ENCODE measurements at places on chromosomes 3 and 15.

- DNase-seq: no peak
Observed at GRCh38 chr15:89117790-89118189, 29.5 kb downstream of the ABHD2 start.

- DNase-seq: no peak
Observed at GRCh38 chr15:72964542-72964941, 87.7 kb upstream of the NEO1 start.

GRCh38 chr15:27937851-27938250 is 161.3 kb downstream of the OCA2 start:
- no peak for DNase-seq

GRCh38 chr3:122066331-122067213 is 11.4 kb downstream of the CD86 start:
- DNase-seq: no peak

DNA sequence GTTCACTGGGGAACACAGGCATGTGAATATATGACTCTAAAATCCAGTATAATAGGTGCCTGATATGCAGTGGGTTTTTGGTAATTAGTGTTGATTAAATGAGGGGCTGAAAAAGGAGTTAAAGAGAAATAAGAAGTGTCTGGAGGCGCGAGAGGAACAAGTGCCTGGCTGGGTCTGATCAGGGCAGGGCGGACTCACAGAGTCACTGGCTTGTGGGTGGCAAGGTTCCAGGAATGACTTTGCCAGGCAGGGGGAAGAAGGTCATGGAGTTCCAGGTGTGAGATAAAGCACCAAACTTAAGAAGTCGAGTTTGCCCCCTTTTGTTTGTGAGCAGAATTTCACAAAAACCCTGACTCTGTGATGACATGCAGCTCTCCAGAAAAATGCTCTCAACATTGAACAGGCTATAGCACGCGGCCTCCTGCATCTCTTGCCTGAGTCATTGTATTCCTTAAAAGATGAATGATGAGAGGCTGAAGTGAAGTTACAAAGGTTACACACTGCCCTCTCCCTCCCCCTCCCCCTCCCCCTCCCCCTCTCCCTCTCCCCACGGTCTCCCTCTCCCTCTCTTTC is 63.0 kb upstream of the LMCD1 start:
- no peak for DNase-seq

DNA sequence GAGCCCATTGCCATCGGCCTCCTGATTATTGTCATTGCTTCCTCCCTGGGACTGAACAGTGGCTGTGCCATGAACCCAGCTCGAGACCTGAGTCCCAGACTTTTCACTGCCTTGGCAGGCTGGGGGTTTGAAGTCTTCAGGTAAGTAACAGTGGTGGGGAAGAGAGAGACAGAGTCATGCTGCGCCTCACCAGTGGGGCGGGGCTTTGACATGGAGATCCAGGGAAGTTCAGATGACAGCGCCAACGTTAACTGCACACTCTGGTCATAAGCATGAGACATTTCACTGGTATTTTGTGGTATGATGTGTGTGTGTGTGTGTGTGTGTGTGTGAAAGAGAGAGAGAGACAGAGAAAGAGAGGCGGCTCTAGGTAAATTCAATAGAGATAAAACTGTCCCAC is 41.0 kb downstream of the AQP9 start:
- DNase-seq: no peak

DNA sequence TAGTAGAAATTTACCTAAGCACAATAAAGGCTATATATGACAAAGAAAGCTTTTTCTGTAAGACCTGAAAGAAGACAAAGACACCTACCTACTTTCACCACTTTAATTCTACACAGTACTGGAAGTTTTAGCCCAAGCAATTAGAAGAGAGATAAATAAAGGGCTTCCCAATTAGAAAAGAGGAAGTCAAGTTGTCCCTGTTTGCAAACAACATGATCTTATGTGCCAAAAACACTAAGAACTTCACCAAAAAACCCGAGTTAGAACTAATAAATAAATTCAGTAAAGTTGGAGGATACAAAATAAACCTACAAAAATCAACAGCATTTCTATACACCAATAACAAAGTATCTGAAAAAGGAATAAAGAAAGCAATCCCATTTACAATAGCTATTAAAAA is 190.9 kb downstream of the NR2F2 start:
- no peak for DNase-seq

GRCh38 chr3:10411598-10412332 is 90.9 kb upstream of the SEC13 start:
- no peak for DNase-seq

- no peak for DNase-seq
Observed at GRCh38 chr15:48370460-48370859, 39.2 kb downstream of the DUT start.

DNA sequence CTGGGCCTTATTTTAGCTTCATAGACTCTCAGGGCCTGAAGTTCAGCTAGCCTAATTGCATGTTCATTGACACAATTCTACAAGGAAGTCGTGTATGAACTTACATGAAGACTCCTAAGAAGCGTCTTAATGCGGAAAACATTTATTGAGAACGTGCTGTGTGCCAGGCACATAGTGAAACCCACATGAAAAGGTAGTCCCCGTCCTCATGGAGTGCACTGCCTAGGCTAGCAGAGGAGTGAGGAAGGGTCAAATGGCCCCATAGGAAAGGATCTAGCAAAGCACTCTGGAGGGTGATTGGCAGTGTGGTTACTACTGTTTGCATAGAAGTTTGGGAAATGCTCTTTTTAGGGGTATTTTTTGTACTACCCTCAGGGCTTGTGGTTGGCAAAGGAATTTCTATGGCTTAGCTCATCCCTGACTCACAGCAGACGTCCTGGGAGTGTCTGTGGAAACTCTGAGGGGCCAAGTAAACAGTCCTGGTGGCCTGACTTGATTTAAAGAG is 854 bp upstream of the NPTN start:
- DNase-seq: no peak

- peak; percentile 1 for DNase-seq
Observed at GRCh38 chr3:4492208-4493013, 737 bp upstream of the ITPR1 start.

DNA sequence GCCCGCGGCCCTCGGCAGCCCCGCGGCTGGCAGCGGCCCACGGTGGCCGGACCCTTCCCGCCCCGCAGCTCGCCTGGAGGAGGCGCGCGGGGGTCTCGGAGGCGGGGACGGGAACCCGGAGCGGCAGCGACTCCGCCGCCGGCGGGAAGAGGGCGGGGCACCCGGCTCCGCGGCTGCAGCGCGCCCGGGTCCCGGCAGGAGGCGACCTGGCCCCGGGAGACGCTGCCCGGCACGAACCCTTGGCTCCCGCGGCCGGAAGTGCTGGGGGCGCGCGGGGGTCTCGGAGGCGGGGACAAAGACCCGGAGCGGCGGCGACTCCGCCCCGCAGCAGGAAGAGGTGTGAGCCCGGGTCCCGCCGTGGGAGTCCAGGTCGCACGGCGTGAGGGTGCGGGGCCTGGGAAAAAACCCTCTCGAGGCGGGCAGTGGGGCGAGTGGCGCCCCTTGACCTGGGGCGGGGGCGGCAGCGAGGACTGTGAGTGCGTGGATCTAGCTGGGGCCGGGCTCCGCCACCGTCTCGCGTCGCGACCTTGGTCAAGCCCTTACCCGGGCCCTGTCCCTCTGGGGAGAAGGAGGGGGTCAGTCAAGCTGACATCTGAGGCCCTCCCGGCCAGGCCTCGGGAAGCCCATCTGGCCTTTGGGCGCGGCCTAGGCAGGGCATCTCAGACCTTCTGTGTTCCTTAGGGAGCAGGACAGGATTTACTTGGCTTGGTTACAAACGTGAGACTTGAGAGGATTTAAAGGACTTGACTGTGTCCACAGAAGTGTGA is at the start of gene CIB2:
Gene CIB2 (minus strand): TSS at position 151 of the 767 bp plus-strand sequence. CDS start 230 bp downstream, outside the sequence.
- no peak for DNase-seq

GRCh38 chr3:47950453-47951169 is 65.6 kb downstream of the MAP4 start:
- DNase-seq: no peak

GRCh38 chr3:134487406-134487805 is 1.5 kb downstream of the CEP63 start:
- no peak for DNase-seq

GRCh38 chr3:15023249-15023648 is 41.9 kb downstream of the MRPS25 start:
- DNase-seq: no peak

DNA sequence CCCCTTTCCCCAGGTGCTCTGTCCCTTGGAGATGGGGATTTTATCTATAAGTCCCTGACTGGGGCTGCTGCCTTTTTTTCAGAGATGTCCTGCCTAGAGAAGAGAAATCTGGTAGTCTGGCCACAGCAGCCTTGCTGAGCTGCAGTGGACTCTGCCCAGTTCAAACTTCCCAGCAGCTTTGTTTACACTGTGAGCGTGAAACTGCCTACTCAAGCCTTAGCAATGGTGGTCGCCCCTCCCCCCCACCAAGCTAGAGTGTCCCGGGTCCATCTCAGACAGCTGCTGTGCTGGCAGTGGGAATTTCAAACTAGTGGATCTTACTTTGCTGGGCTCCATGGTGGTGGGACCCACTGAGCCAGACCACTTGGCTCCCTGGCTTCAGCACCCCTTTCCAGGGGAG is 38.9 kb downstream of the TMEM266 start:
- DNase-seq: no peak

- no peak for DNase-seq
Observed at GRCh38 chr3:27589795-27590194, 105.6 kb upstream of the SLC4A7 start.

DNA sequence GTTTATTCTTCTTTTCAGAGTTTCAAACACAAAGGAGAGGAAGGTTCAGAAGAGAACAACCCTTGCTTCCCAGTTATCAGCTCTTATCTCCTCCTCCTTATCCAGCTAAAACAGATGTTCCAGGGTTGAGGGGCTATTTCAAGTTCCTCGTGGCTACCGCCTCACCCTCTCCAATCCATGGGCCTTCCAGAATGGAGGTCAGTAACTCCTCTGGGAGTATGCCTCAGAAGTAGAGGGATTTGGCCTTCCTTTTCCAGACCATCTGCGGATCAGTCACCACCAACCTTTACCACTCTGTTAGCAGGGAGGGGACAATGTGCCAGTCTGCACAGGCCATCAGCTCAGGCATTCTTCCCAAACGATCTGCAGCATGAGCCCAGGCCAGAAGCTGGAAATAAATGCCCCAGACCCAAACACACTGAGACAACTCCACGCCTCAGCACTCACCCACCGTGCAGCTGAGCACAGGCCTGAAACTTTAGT is 14.8 kb downstream of the HTR3C start:
- DNase-seq: no peak

- no peak for DNase-seq
Observed at GRCh38 chr3:105417525-105418289, 51.0 kb downstream of the ALCAM start.

DNA sequence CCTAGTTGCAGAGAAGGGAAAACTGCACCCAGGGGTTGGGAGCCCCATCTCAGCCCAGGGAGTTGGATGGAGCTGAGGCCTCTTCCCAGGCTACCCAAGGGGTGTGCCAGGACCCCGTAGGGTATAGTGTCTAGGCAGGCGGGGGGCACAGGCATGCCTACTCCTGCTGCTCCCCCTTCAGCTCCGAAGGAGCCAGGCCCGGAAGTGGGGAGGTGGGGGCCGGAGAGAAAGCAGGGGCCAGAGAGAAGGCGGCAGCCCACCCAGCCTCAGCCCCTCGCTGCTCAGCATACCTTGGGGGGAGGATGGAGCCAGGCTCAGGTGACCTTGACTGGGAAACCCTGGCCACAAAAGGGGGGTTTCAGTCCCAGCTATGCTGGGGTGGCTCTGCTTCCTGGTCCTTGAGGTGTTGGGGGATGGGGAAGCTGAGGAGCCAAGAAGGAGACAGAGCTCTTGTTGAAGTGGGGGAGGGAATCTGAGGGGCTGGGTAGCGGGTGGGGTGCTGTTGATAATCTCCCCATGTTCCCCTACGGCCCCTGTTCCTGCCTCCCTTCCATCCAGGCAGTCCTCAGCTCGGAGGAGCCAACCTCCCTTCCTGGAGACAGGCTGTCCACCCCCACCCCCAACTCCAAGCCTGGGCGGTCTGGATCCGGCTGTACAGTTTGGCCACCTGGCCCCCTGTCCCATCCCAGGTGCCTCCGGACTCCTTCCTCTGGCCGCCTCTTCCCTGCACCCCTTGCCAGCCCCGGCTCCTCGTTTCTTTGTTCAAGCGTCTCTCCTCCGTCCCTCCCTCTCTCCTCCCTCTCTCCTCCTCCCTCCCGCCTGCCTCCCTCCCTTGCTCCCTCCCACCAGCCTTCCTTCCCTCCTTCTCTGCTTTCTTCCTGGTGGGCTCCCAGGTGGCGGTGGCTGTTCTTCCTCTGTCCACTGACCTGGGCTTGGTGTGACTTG is 1.7 kb downstream of the SEMA3F start:
- DNase-seq: no peak

GRCh38 chr15:66646308-66646707 is 55.7 kb upstream of the SMAD6 start:
- no peak for DNase-seq

GRCh38 chr15:92463826-92464225 is 70.1 kb downstream of the ST8SIA2 start:
- no peak for DNase-seq

GRCh38 chr3:42507761-42508335 is 5.4 kb downstream of the VIPR1 start:
- no peak for DNase-seq

DNA sequence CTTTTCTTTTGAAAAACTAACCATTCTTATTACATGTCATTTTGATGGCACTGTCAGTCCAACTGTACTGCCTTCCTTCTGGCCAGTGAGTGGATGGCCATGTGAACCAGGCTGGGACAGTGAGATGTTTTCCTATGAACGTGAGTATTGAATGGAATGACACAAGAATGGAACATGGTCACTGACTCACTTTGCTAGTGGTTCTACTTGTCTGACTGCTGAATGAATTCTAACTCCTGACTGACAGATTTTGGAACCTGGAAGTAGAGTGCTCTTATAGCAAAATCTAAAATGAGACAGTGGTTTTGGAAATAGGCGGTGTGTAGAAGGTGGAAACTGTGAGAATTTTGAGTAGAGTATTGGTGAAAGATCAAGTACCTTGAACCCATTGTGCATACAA is 606.9 kb upstream of the KCNMB2 start:
- no peak for DNase-seq

GRCh38 chr3:23580096-23580713 is 225.6 kb upstream of the UBE2E1 start:
- DNase-seq: no peak

DNA sequence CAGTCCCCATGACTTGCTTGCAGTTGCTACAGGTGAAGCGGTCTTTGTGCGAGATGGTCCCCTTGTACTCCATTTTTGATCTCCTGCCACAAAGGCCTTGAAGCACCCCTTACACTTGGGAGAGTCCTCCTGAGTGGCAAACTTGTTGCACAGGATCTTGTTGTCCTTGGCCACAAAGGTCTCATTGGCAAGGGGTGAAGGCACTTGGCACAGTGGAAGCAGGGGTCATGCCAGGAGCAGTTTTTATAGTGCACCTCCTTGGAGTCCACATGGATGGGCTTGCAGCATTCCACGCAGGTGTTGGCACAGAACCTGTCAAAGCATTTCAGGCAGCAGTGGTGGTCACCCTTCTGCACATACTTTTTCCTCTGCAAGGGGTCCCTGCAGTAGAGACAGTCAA is 20.3 kb upstream of the SEC62 start:
- DNase-seq: no peak
